CD8-positive, alpha-beta T cell (primary cell): ENCODE measurements at places on chromosomes 11 and 22.

- DNase-seq = no peak
These were observed 11.0 kb downstream of the SULT4A1 start for GRCh38 chr22:43851058-43851978.

- DNase-seq = no peak
These were observed 65.6 kb upstream of the E2F8 start for GRCh38 chr11:19306179-19306944.

GRCh38 chr11:35712533-35712932 lies 50.0 kb downstream of the TRIM44 start:
- DNase-seq = no peak

DNA sequence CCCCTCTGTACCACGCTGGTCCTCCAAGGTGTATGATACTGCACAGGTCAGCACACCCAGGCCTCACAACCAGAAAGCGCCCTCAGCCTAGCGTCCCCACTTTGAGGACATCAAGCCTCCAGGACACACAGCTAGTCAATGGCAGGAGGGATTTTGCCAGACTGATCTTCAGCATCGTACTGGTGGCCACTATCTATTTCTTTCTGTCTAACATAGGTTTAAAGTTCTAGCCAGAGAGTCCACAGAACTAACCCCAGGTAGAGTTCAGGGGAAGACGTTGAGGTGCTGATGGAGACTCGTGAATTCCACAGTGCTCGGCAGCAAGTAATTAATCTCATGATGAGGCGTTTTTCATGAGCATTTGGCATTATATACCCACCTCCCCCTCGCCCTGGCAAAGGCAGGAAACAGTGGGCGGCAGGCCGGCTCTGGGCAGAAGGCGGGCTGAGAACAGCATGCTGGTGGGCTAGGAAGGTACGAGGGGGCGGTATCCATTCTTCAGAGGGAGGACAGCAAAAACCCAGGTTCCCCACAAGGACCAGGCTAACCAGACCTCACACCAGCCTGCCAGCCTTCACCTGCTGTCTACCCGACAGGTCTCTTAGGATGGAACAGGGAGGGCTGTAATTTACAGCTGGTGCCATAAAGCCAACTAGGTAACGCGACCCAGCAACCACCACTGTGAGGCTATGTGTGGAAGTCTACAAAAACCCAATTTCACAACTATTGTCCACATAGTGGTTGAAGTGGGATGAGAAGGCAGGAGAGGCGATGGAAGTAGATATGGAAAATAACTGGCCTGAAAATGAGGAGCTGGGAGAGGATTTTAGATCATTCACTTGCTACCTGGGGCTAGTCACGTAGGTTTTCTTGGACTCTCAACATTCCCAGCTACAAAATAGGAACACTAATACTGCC lies 18.5 kb downstream of the MYH9 start:
- DNase-seq = peak; percentile 62

DNA sequence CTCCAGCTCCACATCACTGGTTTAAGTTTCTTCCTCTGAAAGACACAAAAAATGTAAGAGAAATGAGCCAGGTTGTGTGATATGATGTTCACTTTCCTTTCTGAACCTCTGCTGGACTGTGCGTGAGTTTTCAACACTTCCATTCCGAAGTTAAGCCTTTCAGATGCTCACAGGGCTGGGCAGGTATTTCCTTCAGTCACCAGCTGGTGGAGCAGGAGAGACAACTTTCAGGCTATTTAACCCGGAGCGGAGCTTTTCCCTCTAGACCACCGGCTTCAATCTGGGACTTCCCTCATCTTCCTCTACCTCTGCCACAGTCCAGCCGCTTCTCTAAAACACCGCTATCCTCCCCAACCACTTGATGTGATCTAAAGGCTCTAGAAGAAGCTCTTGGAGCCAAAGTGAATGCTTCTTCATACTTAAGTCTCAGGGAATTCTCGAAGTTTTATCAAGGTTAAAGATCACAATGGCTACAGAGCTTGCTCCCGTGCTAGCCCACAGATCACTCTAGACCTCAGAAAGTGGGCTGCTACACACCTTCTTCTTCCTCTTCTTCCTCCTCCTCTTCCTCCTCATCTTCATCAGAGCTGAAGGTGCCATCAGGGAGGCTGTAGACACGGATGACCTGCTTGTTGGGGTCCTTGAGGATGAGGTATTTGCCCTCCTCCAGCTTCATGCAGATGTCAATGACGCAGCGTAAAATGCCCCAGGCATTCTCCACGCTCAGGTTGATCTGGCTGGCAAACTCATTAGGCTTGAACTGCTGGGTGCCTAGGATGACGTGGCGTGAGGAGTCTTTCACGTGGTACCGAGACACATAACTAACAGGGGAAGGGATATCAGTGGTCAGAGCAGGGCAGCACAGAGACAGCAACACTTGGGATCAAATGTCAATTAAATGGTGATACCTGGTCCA lies 4.4 kb upstream of the FOXRED2 start:
- peak; percentile 50 for DNase-seq

GRCh38 chr11:125272821-125273220 lies 108.3 kb downstream of the PKNOX2 start:
- DNase-seq = no peak

GRCh38 chr11:44752713-44753112 lies 26.0 kb downstream of the TSPAN18 start:
- no peak for DNase-seq

GRCh38 chr11:78187366-78188285 lies 800 bp downstream of the KCTD21 start:
- peak; percentile 79 for DNase-seq

DNA sequence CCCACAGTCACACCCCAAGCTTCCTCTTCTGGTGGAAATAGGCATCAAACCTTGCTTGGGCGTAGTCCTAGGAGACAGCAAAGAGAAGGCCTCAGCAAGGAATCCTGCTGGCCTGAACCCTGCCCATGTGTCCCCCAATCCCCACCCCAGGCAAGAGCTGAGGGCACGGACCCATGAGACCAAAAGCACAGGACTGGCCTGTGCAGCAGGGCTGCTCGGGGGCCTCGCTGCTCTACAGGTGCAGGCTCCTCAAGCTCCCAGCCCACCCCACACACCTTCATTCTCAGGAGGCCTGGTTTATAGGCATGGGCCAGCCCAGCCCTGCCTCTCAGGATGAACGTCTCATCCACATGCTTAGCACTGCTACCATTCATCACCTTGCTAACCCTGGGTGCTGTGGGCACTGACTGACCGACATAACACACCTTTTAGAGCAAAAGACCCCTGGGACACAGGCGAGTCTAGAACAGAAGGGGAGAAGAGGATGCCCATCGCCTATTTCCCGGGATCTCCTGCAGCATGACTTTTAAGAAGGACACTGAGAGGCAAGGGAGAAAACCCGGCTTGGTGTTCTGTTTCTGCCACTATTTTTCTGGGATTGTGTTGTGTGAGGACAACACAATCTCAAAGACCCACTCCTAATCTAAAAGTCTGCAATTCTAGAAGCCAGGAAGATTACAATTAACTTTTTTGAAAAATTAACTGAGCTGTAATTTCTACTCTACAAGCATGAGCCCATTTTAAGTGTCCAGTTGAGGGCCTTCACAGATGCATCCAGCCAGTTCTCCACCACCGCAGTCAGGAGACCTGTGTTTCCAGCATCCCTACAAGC lies 15.4 kb downstream of the TCIRG1 start:
- no peak for DNase-seq

DNA sequence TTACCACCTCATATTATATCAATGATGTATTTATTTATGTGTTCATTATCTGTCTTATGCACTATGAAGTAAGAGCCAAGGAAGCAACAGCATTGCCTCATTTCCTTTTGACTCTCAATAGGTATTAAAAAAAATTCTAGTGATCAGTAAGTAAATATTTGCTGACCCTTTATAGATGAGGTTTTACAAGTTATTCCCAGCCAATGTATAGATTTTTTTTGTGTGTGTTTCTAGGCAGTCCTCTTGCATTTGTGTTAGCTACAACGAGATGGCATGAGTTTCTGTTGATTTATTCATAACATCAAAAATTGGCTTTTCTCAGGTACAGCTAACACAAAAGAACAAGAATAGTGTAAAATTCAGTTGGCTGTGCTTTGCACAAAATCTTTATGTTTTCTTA lies 4.7 kb downstream of the OR1S2 start:
- DNase-seq = no peak

DNA sequence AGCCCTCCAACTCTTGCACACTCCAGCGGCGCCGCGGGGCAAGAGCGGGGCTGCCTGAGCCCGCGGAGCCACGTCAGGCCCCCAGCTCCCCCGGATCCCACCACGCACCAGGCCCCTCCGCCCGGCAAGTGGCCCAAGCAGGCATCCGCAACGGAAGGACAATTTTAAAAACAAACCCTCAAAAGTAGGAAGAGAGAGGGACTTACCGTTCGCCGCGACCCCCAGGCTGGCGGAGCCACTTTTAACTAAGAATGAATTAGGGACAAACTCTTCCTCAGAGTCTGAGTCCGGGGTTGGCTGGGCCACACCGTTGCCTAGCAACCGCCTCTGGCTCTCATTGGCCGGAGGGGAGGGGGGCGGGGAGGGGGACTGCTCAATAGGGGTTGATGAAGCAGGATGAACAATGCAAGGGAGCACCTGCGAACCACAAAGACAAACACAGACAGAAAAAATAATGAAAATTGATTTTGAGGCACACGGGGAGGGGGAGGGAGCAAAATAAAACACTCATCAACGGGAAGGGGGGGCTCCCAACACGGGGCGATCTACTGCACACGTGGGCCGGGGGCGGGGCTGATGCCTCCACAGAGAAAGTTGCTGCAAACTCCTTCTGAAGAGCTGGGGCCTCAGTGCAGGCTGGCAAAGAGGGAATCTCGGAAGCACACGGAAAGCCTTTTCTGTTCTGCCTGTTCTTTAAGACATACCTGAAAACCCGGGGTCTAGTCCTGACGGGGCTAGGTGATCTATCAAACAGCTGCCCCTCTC lies 387.5 kb upstream of the NARS2 start:
- no peak for DNase-seq

- DNase-seq = no peak
These were observed 574.3 kb downstream of the NTM start for GRCh38 chr11:131944736-131945135.

GRCh38 chr22:46660604-46661201 lies 40.5 kb downstream of the GRAMD4 start:
- peak; percentile 21 for DNase-seq

GRCh38 chr11:87036756-87037449 lies 831 bp upstream of the TMEM135 start:
- DNase-seq = no peak

DNA sequence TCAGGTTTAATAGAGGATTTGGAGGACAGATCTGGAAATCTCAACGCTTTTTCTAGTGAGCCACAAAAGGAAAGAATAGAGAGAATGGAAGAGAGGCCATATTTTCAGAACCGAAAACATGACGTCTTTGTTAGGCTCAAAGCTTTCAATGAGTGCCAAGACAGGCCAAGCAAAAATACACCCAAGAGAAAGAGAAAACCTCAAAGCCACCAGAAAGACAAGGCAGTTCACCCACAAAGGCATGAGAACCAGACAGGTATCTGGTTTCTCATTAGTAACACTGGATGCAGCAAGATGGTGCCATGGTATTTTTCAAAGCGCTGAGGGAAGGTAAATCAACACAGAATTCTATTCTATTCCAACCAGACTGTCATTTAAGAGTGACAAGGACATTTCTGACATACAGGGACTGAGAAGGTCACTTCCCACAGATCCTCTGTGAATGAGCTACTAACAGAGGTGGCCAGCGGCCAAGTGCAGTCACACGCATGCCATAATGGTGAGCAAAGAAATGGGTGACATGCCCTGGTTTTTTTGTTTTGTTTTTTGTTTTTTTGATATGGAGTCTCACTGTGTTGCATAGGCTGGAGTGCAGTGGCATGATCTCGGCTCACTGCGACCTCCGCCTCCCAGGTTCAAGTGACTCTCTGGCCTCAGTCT lies 41.9 kb downstream of the TOLLIP start:
- peak; percentile 61 for DNase-seq

- no peak for DNase-seq
These were observed 38.0 kb downstream of the PHF21B start for GRCh38 chr22:44971651-44972362.

DNA sequence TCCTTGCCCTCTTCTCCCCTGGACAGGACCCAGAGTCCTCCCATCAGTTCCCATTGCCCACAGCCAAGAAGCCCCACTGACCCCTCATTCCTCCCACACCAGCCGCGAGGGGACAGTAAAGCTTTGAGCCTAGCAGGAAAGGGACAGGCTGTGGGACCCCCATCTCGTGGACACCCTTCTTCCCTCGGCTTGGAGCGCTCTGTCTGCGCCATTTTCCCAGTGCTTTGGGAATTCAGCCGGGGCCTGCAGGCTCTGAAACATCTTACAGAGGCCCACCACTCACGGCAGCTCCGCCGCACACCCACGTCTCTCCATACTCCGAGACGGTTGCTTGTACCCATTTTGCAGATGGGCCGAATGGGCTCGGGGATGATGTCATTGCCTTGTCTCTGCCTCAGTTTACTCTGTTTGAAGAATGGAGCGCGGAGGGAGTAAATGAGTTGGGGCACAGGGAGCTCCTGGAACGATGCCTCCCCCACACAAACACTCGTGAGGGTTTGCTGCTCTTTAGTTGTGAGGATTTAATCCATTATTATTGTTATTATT lies 447.7 kb downstream of the TBC1D22A start:
- DNase-seq = no peak

DNA sequence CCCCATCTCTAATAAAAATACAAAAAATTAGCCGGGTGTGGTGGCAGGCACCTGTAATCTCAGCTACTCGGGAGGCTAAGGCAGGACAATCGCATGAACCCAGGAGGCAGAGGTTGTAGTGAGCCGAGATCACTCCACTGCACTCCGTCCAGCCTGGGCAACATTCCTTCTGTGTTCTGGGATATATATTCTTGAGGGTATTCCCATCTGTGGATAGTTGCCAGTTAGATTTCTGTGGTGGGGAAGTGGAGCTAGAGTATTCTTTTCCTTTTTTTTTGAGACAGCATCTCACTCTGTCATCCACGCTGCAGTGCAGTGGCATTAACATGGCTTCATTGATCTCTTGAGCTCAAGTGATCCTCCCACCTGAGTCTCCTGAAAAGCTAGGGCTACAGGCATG lies 9.1 kb upstream of the ZNF74 start:
- no peak for DNase-seq

GRCh38 chr11:30365793-30366517 lies 43.1 kb downstream of the ARL14EP start:
- DNase-seq = no peak

DNA sequence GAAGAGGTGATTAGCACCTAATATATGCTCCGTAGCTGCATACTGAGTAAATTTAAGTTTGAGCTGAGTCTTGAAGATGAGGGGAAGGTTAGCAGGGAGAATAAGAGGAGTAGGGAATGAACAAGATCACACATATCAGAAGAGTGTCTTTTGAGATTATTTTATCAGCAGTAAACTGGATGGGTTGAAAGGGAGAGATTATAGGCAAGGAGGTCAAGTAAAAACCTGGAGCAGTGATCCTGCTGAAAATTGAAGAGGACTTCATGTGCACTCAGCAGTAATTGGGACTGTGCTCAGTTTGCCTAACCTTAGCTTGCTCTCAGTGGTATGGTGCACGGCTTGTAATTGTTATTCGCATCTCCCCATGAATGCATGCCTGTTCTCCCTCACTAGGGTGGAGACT lies 79.5 kb upstream of the PICALM start:
- no peak for DNase-seq
